Stimulated activated CD4-positive, alpha-beta T cell treated with anti-CD3 and anti-CD28 coated beads, Interleukin-15, amount 100 ng/mL, for 1 hour (primary cell): ENCODE measurements at places on chromosomes 4 and X.

GRCh38 chrX:65657659-65658058 lies 9.8 kb upstream of the MSN start:
- no peak for DNase-seq

- no peak for DNase-seq
Observed at GRCh38 chr4:13829457-13829856, 201.9 kb upstream of the BOD1L1 start.

GRCh38 chr4:53618321-53618720 lies 27.0 kb upstream of the LNX1 start:
- no peak for DNase-seq

GRCh38 chr4:7717946-7718490 lies 221.6 kb downstream of the AFAP1 start:
- DNase-seq = no peak

DNA sequence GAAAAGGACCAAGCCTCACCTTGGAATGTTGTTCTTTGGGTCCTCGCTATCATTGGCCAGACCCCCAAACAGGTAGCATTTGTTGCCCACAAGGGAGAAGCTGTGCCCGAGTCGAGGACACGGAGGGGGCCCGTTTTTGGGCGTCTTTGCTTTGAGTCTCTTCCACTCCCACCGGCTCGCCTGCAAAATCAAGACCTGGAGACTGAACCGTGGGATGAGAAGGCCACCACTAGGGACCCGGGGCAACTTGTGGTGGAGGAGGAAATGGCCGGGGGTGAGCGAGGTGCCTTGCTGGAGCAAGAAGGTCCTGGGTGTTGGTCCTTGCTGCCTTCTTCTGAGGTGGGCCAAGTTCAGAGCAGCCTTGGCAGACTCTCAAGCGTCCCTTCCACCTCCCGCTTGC lies 7.5 kb downstream of the HCFC1 start:
- no peak for DNase-seq

DNA sequence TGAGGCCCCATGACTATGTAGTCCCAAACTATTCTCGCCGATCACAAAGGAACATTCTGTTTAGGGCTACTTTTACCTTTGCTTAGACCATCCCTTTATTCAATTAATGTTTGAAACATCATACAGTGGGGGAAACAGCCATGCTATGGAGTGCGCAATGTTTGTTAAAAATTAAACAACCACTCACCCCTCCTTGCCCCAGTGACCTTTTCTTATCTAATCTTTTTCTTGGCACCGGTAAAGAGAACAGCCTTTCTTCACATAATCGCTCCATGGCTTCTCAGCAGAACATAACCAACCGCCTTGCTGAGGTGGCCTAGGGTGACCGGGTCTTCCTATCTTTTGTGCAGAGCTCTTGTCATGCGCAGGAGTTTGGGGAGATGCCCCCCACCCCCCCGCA lies 152.6 kb downstream of the VCX3A start:
- DNase-seq = no peak

- DNase-seq = no peak
Observed at GRCh38 chrX:106692425-106693065, 34.0 kb upstream of the RNF128 start.

GRCh38 chrX:20967725-20968124 lies 406.5 kb upstream of the CNKSR2 start:
- DNase-seq = no peak

- no peak for DNase-seq
Observed at GRCh38 chrX:108415146-108415545, 23.1 kb downstream of the COL4A6 start.

DNA sequence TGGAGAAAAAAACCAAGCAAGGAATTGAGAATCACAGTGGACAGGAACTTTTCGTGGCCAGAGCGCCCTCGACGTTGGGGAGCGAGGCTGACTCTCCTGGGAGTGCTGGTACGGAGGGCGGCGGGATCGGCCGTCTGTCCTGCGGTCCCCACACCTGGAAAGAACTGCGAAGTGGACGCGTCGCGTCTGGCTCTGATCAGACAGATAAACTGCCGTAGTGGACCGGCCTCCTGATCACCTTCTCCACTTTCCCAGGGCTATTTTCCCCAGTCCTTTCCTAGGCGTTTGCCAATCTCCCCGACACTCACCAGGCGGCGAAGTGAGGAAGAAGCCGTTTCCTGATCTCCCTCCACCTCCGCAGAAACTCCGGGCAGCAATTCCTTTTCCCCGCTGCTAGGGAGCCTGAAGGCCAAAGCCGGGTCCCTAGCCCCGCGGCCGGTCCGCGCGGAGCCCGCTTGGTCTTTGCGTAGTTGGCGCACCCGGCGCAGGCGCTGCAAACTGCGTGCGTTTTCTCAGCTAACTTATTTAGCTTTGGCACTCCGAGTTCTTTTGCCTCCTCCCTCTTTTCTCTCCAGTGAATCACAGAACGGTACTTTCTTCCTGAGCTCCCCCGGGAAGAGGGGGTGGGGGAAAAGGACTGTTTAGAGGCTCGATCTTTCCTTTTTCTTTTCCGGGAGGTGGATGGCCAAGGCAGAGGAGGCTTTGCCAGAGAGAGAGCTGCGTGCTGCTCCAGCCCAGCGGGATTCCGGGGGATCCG lies at the start of gene ARSJ:
Gene ARSJ (minus strand): TSS at position 500 of the 757 bp plus-strand sequence. CDS start 813 bp downstream, outside the sequence.
- no peak for DNase-seq

DNA sequence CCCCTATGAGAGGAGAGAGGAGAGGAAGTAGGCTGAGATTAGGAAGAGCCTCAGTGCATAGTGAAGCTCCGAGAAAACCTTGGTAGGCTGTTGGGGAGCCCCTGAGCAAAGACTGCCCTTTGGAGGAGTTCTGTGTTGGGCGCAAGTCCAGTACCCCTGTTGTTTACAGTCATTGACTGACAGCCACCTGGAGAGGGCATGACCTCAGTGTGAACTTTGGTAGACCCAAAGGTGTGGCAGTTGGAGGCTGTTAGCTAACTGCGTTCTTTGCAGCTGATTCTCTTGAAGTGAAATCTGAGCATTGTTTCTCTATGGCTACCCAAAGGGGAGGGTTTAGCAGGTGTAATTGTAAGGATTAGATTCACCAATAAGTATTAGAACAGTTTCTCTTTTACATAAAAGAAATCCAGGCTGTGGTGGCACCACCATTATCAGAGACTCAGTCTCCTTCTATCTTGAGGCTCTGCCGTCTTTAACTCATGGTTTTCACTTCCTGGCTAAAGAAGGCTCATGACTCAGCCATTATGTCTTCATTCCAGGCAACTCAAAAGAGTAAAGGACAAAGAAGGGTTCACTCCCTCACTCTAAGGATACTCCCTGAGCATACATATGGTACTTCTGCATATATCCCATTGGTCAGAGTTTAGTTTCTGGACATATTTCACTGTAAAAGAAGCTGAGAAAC lies 33.4 kb downstream of the ANXA3 start:
- no peak for DNase-seq

DNA sequence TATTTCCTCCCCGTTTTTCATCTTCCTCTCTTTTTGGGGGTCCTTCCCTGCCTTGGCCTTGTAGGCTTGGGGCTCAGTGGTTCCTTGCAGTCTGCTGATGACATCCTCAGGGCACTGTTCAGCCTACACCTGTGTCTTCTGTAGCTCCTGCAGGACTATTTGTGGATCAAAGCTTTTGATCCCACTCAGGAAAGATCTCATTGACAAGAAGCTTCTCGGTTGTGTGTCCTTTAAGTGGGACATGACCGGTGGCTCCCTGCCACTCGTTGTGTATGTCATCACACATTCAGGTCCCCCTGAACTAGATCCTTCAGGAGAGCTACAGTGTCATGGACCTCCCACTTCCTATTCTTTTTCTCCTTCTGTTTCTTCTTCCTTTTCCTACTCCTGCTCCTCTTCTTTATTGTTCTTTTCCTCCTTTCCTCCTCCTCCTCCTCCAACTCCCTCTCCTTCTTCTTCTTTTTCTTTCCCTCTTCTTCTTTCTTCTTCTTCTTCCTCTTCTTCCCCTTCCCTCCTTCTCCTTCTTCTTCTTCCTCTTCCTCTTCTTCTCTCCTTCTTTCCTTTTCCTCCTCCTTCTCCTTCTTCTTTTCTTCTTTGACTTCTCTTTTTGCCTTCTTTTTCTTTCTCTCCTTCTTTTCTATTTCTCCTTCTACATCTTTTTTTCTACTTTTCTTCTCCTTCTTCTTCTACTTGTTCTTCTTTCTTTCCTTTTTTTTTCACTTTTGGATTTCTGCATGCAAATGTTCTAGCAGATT lies 67.8 kb downstream of the NBDY start:
- DNase-seq = no peak

- DNase-seq = no peak
Observed at GRCh38 chrX:40068048-40068447, 29.7 kb downstream of the BCOR start.

- no peak for DNase-seq
Observed at GRCh38 chrX:135168486-135168885, 2.7 kb downstream of the CT55 start.

- no peak for DNase-seq
Observed at GRCh38 chr4:1752284-1753041, 31.1 kb downstream of the TACC3 start.

GRCh38 chrX:129632443-129632842 lies 22.3 kb downstream of the APLN start:
- no peak for DNase-seq

DNA sequence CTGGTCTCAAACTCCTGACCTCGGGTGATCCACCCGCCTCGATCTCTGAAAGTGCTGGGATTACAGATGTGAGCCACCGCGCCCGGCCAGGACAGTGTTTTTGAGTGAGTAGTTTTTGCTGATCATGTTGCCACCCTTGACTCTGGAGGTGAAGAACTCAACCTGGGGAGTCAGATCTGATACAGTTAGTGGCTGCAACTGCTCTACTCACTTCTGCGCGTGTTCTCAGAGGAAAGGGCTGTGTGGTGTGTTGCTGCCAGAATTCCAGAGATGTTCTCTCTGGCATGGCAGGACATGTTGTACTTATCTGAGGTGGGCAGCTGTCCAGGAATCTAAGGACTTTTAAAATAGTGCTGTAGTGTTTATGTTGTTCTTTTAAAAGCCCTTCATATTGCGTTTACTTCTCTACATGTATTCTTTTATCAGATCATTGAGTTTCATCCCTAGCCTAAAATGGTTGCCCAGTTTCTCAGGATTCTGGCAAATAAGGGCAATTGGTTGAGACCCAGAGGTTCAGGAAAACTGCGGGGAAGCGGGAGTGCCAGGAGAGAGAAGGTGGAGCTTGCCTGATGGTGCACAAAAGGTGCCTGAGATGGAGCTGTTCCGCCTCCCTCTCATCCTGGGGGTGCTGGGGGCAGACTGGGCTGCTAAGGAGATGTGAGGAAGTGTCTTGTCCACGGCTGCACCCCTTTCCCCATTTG lies 97.7 kb downstream of the ARHGAP10 start:
- no peak for DNase-seq

- no peak for DNase-seq
Observed at GRCh38 chr4:55255179-55255578, 90.9 kb upstream of the SRD5A3 start.

DNA sequence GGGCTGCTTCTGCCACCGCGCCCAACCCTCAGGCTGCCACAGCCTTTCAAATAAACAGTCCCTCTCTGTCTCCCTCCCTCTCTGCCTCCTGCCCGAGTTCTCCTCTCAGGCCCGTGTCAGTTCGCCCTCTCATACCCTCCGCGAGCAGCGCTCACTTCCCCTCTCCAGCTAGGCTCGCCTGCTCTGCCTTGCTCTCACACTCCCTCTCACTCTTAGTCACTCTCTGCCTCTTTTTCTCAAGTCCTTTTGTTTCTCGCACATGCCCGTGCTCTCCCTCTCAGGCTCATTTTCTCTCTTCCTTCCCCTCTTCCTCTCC lies 3.2 kb downstream of the EFNB1 start:
- no peak for DNase-seq

DNA sequence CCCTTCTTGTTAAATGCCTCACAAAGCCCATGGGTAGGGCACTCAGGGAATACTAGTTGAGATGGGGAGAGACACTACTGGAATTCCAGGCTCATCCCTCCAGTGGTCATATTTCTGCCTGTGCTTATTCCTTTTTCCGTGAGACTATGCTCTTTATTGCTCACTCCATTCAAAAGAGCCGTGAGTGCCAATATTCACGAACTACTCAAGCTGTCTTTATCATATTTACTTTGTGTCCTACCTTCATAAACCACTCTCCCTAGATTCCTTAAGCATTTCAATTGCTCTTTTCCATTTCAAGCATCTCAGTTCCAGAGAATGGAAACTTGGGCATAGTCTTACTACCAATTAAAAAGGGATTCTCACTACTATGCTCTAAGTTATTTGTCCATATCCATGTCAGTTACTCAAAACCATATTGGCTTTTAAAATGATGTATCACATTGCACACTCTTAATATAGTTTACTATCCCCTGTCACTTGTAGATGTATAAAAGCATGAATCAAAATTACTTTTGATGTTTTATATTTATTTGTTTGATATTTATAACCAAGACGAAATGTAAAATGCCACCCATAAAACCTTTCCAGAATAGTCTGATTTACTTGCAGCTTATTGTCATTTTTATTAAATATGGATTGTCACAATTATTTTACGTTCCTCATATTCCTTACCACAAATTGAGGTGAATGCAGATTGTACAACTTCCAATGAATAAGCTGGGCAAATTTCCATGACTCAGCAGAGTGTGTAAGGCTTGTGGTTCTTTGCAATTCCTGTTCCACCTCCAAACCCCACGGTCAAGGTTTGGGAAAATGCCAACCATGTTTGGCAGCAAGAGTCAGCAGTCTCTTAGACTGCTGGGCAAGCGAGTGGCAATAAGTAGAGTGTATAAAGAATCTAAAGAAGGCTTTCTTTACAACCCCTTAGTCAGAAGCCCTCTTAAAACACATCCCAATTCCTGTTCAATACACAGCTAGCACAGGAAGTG lies 24.4 kb downstream of the ENOX2 start:
- no peak for DNase-seq

- no peak for DNase-seq
Observed at GRCh38 chr4:7938266-7938608, 1.4 kb downstream of the AFAP1 start.

GRCh38 chr4:40458109-40458508 lies 123.0 kb downstream of the CHRNA9 start:
- no peak for DNase-seq

GRCh38 chrX:151713849-151714248 lies 2.0 kb upstream of the FATE1 start:
- no peak for DNase-seq

- no peak for DNase-seq
Observed at GRCh38 chr4:86326400-86326799, 33.5 kb downstream of the MAPK10 start.

- DNase-seq = no peak
Observed at GRCh38 chrX:132648895-132649294, 160.1 kb upstream of the MBNL3 start.

DNA sequence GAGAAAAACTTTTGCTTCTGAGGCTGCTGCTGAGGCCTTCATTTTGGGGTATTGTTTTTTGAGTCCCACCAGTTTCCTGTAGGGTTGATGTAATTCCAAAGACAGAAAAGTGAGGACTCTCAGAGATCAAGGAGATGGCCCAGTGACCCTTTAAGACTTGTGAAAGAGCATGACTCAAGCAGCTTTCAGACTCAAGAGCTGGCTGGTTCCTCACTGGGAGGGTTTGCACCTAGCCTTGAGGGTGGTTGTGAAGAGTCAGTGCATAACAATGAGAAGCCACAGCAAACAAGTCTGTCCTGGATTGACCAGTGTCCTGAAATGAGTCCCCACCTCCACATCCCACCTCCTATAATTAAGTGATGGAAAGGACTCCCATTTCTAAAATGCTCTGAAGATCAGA lies 89.2 kb downstream of the NHS start:
- no peak for DNase-seq
